ENCODE measurements at places on chromosomes 6 and 20.
A peak's percentile ranks its signal among the peaks of the same experiment; 100 is the strongest.

GRCh38 chr20:48531505-48531904 is 296.3 kb downstream of the PREX1 start:
- DNase-seq: no peak

GRCh38 chr6:119966484-119966883 is 616.9 kb upstream of the MAN1A1 start:
- no peak for DNase-seq

DNA sequence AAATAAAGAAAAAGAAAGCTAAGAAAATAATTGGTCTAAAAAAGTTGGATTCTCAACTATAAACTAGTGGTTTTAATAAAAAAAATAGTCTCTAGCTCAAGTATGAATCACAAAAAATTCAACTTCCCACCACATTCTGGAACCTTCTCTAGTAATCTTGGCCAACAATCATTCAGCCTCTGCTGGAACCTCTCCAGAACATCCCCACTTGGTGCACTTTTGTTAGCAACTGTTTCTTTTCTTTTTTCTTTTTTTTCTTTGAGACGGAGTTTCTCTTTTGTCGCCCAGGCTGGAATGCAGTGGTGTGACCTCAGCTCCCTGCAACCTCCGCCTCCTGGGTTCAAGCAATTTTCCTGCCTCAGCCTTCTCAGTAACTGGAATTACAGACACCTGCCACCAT is 35.7 kb downstream of the TXLNB start:
- DNase-seq: peak; percentile 65

- no peak for DNase-seq
These were observed 175.9 kb upstream of the CITED2 start for GRCh38 chr6:139550361-139550760.

DNA sequence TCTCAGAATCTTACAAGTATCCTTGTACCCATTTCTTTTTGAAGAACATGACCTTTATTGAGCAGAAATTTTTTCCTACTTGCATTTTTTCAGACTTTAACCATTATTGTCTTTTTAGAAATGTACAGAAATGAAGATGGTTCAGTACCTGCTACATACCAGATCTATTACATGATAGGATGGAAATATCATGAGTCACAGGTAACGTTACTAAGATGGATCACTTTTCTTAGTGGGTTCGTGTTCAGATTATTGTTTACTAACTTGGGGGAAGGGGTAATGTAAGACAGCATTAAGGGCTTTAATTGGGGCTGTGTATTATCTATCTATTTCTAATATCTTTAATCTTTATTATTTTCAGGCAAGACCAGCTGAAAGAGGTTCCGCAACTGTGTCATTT is 31.9 kb downstream of the NDUFAF5 start:
- no peak for DNase-seq

DNA sequence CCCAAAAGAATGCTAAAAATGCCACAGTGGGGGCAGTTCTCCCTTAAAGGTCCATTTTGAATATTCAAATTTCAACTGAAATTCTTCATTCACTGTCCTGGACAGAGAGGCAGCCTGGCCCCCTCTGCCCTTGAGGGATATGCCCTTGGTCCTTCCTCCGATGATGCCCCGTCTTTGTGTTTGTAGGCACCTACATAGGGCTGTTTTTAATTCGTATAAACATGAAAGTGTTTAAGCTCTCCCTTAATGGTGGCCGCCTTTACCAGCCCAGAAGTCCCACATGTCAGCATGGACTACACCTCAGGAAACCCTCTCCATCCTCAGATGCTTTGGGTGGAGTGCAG is 70.2 kb downstream of the SSR1 start:
- no peak for DNase-seq

GRCh38 chr6:15987569-15987968 is 141.3 kb upstream of the MYLIP start:
- DNase-seq: peak; percentile 71

DNA sequence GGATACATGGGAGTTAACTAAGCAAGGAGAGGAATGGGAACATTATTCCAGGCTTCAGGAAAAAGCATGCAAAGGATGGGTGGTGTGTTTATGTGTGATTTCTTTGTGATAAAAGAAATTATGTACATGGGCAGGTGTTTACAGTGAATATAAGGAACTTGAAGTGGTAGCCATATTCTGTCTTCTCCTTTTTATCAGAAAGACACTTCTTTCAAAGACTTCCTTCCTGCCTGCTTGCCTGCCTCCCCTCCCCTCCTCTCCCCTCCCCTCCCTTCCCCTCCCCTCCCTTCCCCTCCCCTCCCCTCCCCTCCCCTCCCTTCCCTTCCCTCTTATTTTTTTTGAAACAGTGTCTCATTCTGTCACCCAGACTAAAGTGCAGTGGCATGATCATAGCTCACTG is 14.4 kb downstream of the CYB5R4 start:
- no peak for DNase-seq

GRCh38 chr6:37987018-37987417 is 167.5 kb downstream of the ZFAND3 start:
- DNase-seq: peak; percentile 62

DNA sequence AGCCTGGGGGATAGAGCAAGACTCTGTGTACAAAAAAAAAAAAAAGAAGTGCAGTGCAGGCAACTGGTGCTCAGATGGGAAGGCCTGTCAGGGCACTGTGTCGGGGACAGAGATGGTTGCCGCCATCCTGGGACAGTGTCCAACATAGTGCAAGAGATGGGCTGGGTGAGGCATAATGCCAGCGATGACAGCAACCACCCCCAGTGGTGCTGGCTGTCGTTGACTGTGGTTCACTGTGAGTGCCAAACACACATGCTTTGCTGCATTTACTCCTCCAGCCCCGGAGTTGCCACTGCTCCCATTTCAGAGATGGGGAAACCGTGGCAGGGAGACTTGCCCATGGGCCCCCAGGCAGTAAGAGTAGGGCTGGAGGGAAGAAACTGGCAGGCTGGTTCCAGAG is 5.2 kb upstream of the C20orf203 start:
- DNase-seq: no peak

DNA sequence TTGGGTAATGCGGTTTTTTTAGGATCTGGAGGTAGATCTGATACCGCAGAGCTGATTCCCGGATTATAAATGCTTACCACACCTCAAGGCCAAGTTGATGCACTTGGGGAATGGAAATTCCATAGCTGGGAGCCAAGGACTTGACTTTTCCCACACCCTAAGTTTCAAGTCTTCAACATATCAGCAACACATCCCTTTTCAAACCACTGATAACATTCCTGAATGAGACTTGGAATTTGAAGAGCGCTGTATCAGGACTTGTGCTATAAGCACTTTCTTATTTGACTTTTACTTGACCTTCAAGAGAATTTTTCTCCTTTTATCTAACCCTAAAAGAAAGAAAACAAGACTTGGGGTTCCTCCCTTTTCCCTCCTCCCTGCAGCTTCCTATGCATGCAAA is 90.6 kb upstream of the NAA20 start:
- peak; percentile 97 for DNase-seq

DNA sequence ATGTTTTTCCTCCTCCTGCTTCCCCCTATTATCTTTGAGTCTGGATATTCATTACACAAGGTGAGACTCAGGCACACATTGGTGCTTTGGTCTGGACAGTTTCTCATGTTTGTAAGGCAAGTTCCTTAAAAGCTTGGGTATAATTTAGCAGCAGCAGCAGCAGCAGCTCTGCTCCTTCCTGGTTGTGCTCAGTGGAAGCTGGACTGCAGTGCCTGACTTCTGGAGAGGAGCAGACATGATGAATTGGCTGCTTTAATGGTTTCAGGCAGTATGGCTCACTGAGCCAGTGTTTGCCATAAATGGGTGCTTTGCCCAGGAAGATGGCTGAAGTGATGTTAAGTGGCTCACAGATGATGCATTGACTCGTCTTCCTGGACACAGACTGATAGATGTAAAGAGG is 32.4 kb downstream of the SLC9A8 start:
- no peak for DNase-seq

DNA sequence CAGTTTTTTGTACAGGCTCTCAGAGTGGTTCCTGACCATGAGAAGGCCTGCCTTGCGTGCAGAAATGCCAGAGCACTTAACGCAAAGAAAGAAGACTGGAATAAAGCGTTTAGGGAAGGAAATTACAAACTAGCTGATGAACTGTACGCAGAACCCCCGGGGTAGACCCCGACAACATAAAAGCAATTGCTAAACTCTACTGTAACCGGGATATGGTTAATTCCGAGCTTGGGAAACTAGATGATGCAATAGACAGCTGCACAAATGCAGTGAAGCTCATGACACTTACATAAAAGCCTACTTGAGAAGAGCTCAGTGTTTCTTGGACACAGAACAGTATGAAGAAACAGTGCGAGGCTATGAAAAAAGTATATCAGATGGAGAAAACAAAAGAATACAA is 35.7 kb downstream of the CITED2 start:
- DNase-seq: peak; percentile 72

DNA sequence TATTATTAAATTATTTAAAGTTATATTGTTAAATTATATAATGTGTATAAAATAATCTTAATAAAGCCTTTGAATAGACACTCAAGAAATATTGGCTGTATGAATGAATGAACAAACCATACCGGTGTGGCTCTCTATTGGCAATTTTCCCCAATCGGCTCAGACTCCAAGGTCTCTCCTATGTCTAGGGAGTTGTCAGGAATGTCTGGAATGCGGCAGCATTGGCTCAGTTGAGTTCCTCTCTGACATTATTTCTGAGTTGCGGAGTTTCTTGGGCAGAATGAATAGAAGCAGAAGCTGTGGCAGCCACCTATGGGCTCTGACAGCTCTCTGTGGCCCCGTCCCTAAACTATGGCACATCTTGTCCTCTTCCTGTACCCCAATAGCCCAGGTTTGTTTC is 111.0 kb downstream of the SOBP start:
- peak; percentile 51 for DNase-seq

DNA sequence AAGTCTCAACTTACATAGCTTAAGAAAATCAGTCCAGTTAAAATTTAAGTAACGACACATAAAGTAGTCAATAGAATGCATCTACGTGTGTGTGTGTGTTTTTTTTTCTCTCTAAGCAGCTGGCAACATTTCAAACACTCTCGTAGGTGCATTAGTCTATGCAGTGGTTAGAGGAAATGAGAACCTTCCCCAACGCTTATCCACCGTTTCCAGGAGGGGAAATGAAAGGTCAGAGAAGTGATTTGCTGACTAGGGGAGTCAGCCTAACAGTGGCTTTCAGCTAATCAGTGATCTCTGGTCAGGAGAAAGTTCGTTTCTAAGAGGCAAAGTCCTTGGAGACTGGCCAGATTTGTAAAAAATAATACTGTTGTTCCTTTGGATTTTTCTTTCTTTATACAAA is 806.6 kb downstream of the C6orf118 start:
- no peak for DNase-seq

DNA sequence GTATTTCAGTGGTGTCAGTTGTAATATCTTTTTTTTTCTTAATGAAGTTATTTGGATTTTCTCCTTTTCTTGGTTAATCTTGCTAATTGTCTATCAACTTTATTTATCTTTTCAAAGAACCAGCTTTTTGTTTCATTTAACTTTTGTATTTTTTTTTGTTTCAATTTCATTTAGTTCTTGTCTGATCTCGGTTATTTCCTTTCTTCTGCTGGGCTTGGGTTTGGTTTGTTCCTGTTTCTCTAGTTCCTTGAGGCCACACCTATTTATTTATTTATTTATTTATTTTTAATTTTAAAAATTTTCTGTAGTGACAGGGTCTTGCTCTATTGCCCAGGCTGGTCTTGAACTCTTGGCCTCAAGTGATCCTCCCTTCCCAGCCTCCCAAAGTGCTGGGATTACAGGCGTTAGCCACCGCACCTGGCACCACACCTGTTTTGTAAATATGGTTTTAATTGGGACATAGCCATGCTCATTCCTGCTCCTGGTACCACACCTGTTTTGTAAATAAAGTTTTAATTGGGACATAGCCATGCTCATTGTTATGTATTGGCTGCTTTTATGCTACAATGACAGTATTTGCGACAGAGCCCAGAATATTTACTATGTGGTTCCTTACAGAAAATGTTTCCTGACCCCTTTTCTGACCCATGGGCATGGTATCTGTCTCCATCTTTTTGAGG is 22.2 kb downstream of the KDM1B start:
- no peak for DNase-seq

DNA sequence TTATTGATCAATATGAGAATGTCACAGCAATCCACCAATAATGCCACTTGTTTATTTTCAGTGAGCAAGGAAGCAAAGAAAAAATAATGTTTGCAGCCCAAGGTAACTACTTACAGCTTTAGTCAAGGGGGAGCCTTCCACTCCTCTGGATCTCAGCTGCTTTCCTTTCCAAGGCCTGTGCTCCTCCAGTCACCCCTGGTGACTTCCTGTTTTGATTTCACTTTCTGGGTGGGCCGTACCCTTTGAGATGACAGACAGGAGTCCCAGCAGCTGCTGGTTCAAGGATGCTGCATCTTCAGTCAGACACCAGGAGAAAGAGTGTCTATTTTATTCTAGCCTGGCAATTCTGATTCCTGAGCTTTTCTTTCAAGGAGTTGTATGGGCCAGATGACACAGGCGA is 5.6 kb upstream of the VNN2 start:
- DNase-seq: no peak

DNA sequence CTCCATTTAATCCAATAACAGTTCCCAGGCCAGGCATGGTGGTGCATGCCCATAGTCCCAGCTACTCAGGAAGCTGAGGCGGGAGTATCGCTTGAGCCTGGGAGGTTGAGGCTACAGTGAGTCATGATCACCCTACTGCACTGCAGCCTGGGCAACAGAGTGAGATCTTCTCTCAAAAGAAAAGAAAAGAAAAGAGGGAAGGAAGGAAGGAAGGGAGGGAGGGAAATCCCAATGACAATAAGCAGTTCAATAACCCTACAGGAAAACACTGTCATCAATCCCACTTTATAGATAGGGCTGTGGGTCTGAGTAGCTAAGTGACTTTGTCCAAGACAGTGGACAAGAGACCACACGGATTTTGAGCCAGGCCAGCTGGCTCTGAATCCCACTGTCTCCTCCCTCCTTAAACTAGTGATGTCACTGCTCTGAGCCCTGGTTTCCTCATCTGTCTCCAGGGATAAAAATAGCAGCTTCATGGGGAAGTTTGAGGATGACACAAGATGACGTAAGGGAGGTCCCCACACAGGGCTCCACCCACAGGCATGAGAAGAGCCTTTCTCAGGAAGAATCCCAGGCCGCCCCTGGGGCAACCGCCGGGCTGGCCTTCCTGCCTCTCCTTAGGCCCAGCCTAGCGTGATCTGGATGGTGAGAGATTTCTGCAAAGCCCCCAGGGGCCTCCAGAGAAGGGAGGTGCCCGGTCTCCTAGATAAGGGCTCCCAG is 7.2 kb upstream of the TRIB3 start:
- DNase-seq: peak; percentile 92
